ENCODE measurements at places on chromosomes 4 and X.

- no peak for DNase-seq
Measured at GRCh38 chr4:186368281-186368680, 102.3 kb downstream of the F11 start.

- no peak for DNase-seq
Measured at GRCh38 chr4:155071962-155072361, 136.5 kb upstream of the NPY2R start.

DNA sequence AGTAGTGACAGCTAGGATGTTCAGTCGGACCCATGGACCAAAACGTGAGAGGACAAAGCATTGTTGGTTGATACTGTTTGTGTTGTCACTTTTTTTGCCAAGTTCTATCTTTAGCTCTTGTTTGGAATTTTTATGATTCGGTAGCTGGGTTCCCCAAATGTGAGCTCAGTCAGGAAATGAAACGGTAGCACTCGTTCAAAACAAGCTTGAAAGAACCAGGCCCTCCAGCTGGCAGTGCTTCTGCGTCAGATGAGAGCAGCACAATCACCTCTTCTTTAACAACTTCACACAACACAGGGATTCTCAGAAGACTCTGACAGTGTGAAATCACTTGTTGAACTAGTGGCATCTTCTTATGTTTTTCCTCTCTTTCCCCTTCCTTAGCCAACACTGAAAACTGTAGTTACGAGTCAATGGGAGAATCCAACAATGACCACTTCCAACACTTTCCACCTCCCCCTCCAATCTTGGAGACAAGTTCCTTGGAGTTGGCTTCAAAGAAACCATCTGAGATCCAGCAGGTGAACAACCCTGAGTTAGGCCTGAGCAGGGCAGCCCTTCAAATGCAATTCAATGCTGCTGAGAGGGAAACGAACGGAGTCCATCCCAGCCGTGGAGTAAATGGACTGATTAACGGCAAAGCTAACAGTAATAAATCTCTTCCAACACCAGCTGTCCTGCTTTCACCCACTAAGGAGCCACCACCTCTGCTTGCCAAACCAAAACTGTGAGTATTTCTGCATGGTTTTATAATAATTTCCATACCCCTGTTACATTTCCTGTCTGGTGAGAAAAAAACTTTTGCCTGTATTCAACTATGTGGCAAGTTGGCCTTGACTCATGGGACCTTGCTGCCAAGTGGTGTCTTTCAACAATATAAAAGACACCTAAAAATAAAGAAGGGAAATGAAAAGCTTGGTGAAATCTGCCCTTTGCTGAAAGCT, 214.6 kb downstream of the PALLD start:
- DNase-seq: no peak

DNA sequence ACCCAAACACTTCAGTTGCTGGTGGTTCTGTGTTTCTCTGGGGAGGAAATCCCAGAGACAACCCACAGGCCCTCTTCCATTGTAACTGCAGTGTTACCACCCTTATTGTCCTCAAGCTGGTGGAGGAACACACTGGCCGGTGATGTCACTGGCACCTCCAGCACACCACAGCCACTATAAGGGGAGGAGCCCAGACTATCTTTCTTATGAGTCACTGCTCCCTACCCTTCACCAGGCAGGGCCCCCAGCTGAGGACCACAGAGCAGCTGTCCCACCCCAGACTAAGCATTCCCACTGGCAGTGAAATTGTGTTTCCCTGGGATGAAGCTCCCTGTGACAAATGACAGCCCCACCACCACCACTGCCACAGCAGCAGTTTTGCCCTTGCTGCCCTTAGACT, 171.8 kb upstream of the FGF16 start:
- DNase-seq: no peak

- no peak for DNase-seq
Measured at GRCh38 chr4:148481636-148482035, 39.4 kb upstream of the NR3C2 start.

DNA sequence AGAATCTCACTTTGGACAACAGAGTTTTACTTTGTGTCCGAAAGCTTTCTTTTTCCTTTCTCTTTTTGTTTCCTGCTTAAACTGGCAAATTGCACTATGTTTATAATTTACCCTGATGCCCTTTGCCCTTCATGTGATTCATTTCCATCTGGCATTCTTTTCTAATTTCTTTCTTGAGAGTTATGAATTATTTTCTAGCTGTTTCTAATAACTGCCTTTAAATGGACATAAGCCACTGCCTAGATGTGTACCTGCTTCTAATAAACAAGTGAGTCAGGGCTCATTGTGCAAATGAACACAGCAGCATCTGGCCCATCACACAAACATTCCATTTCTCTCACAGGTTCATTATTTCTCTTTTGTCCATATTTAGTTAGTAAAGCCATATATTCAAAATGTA, 242.3 kb upstream of the GPRIN3 start:
- no peak for DNase-seq

- no peak for DNase-seq
Measured at GRCh38 chr4:179894066-179894778, 2349.0 kb upstream of the TENM3 start.

DNA sequence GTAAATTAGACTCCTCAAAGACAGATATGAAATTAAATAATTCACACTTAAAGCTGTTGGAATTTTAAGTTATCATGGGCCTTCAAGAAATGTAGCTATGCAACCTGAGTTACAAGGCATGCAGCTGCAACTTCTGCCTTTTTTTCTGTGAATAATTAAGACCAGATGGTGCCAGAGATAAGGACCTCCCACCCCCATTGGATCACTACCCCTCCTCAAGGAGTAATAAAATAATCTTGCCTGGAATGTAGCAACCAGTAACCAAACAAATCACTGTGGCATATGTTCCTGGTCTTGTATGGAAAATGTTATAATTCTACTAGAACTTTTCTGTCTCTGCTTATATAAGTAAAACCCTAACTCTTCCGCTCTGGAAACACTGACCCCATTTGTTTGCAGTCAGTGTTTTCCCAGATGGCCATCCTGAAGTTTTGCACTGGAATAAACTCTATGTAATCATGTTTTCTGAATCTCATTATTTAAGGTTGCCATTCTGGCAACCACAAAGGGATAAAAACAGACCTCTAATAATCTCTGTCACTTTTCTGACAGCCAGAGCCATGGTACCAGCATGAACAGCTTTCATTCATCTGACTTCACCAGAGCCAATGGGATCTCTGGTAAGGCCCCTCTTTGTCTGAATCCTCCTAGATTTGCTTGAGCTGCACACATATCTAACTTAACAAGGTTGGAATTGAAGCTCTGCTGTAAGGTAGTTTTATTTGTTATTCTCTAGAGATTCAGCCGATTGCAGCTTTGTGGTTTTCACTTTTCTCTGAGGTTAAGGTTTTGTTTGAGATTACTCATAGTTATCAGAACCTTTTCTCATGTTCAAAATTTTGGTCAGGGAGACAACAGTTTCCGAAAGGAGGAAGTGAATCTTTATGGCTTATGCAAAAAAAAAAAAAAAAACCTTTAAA, 274.6 kb downstream of the NAF1 start:
- DNase-seq: no peak

DNA sequence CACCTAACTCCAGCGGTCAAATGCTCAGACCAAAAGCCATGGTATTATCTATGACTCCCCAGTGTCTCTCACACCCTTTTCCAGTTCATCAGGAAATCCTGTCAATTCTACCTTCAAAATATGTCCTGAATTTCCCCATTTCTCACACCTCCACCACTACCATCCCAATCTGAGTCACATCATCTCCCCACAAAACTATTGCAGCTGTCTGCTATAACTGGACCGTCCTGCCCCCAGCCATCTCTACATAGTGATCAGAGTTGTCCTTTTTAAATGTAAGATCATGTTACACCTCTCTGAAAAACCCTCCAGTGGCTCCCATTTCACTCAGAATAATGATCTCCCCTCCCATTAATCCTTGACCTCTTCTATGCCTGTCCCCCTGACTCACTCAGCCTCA, 6.8 kb upstream of the ODAPH start:
- no peak for DNase-seq

- DNase-seq: no peak
Measured at GRCh38 chr4:46390355-46391058, 579 bp upstream of the GABRA2 start.

DNA sequence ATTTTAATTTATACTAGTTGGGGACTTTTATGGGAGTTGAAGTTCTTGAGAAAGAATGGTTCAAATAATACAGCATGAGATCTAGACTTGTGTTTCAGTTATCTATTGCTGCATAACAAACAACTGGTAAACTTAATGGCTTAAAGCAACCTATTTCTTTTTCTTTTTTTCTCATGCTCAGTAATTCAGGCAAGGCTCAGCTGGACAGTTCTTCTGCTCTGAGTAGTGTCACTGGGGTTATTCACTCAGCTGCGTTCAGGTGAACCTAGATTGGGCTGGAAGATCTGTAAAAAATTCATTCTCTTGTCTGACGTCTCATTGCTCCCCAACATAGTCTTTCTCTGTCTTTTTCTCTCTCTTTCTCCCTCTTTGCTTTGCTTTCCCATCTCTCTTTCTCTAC, 291.7 kb downstream of the GBA3 start:
- DNase-seq: no peak

- DNase-seq: no peak
Measured at GRCh38 chr4:40630335-40631021, 814 bp upstream of the RBM47 start.

GRCh38 chr4:18935659-18936345, 914.2 kb upstream of the LCORL start:
- DNase-seq: no peak

- no peak for DNase-seq
Measured at GRCh38 chr4:83870328-83870950, 334.5 kb downstream of the GPAT3 start.

GRCh38 chrX:24260842-24261550, 52.9 kb downstream of the SUPT20HL2 start:
- no peak for DNase-seq

DNA sequence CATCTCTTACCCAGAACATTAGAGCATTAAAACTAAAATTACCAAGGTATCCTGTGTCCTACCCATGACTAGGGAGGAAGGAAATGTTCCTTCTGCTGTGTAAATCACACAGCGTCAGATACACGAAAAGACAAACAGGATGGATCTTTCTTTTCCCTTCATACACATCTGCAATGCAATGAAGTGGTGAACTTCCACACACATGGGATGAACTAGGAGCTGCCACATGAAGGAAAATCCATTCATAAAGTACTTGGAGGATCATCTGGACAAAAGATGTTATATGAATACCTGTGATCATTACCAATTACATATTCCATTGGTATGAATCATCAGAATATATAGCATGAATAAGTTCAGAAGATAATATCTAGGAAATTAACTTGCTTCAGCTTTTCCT, 46.2 kb downstream of the LDB2 start:
- DNase-seq: no peak

DNA sequence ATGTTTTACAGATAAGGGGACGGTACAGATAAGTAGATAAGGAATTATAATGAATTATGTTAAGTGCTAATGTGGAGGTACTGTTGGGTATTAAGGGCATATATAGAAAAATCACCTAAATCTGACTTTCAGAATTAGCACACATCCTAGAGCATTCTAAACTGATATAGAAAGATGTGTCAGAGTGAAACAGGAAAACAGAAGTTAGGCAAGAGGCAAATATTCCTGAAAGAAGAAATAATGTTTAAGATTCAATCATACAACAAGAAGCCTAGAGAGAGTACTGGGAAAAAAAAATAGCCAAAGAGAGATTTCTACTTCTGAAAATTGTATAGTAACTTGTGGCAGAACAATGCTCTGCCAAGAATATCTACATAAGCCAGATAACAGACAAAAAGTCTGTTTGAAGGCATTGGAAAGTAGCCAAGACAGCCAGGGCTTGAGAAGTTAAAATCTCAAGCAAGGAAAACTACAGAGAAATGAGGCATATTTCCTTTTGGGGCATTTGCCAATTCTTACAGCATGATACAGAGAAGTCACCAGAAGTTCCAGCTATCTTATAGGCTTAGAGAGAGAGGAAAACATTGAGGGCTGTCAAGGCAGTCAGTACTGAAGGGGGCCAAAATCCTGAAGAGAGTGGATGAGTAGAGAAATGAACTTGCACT, 646.0 kb downstream of the RPA4 start:
- DNase-seq: no peak

GRCh38 chrX:40151211-40152172, 53.7 kb upstream of the BCOR start:
- DNase-seq: no peak

DNA sequence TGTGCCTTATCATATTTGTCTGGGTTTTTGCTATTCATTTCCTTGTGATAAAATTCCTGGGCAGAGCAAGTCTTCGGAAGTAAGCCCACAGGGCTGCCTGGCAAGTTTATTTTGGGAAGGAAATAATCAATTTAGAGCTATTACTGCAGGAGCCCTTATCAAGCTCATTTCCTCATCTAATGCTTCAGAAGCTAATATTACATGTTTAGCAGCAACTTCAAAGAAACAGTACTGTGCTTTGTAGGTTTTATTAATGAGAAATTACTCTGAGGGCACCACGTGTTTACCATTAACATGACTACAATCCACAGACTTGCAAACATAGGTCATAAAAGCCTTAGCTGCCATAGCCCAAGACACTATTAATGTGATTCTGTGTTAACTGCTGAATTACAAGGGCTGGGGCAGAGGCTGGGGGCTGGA, 540.0 kb downstream of the SPRY1 start:
- DNase-seq: no peak

DNA sequence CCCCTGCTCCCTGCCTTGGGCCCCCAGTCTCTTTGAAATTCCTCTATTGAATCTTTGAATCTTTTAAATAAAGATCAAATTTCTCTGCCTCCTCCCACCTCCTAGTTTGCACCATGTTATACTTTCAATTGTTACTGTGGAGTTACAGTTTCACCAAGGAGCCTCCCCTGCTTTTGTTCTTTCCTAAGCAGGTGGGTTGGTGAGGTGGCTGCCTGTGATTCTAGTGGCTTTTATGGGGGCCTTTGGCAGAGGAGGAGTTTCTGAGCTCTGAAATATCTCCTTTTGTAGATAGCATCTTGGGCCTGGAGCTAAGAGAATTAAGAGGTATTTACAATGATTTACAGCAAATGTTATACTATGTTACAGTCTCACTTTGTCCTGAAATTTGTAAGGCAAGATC, 133.8 kb upstream of the STX18 start:
- DNase-seq: no peak

- no peak for DNase-seq
Measured at GRCh38 chr4:88897180-88897579, 159.8 kb downstream of the FAM13A start.

- DNase-seq: no peak
Measured at GRCh38 chr4:142334931-142335330, 511.2 kb downstream of the INPP4B start.

- no peak for DNase-seq
Measured at GRCh38 chrX:153547195-153547594, 29.8 kb downstream of the ATP2B3 start.

- no peak for DNase-seq
Measured at GRCh38 chr4:85783483-85783882, 308.5 kb downstream of the ARHGAP24 start.

GRCh38 chrX:10217198-10217597, 60.4 kb downstream of the CLCN4 start:
- DNase-seq: no peak

DNA sequence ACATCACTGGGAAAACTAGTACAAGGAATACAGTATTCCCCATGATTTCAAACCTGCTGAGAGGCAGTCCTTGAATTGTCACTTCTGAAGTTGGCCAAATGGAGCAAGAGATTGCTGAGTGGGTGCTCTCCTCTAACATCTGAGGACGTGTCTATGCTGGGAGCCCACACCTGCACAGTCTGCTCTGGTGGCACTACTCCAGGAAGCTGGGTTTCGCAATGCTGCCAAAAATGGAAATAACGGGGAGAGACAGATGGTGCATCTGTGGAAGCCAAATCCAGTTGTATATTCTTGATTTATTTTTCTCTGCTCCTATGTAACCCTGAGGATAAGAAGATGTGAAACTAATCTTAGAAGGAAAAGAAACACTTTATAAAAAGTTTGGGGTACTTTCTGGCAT, 240.1 kb upstream of the CTSO start:
- no peak for DNase-seq
